Calu3 (cell line): ENCODE measurements at places on chromosomes 5 and 9. TPM values are rescaled to one million over a fixed set of nuclear protein-coding genes. Genes with fewer than 3 reads are reported as not detected.

DNA sequence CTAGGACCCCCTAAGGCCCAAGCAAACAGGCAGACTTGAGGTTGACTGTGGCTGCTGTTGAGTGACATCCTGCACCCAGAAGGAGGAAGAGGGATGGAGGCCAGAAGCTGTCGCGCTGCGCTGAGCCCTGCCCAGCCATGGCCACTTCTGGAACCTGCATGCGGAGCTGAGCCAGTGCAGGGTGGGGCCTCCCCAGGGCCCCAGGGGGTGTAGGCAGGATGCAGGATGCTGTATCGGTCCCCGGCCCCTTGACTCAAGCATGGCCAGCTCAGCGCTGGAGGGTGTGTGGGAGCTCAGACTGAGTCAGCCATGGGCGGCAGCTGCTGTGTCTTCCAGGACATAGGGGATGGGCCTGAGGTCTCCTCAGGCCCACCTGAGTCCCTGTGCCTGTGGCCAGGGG lies 26.9 kb downstream of the GLT6D1 start:
- no peak for DNase-seq

- DNase-seq = no peak
These were observed 34.1 kb downstream of the HMGXB3 start for GRCh38 chr5:150034662-150035061.

DNA sequence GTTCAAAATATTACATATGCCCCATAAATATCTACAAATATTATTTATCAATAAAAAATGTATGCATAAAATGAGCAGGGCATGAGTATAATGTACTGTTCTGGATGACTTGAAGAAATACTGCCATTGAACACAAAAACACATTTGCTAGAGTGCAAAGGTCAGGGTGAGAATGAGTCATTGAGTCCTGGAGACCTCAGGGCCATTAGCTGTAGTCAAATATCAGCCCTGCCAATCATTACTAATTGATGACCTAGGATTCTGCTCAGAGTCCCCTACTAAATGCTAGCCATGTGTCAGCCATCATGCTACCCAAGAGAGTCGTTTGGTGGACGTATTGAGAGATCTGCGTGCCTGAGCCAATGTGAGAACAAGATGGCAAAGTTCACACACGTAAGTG lies 80.3 kb upstream of the FAM169A start:
- no peak for DNase-seq

- DNase-seq = no peak
These were observed 204.5 kb downstream of the BRINP1 start for GRCh38 chr9:119164716-119165115.

DNA sequence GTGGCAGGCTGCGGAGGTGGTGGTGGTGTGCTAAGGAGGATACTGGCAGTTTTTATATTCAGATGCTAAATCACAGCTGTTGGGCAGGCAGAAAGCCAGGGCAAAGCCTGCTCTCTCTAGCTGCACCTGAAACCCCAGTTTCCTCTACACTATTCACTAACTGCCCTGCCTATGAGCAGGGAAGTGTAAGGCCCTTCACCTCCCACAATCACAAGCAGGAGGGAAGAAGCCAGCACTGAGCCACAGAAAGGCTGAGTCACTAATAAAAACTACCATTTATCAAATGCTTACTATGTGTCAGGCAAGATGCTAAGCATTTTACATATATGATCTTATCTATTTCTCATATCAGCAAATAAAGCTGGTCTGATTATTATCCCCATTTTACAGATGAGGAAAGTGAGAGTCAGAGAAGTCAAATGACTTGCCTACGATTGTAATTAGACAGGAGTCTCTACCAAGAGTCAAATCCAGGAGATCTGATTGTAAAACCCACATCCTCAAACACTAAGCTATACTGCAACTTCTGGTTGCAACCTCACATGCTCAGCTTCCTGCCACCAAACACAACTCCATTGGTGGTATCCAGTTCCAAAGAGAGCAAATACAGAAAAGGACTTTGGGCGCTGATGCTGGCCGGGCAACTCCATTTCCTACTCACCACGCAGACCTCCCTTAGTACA lies 17.7 kb upstream of the IL6ST start:
- no peak for DNase-seq

DNA sequence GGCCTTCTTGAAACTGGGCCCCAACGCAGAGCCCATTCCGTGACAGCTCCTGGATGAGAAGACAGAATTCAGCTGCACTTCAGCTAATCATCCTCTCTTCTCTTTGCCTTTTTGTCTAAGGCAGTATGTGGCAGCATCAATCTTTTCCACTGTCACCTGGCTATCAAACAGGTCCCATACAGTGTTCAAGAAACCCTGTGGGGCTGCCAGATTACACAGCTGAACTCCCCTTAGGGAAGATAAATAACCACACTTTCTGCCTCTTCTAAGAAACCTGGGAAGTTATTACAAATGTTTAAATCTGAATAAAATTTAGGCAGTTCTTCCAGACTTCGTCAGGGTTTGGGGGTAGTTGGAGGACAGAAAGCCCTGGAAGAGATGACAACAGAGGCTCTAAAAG lies 61.0 kb downstream of the SPEF2 start:
- DNase-seq = no peak

DNA sequence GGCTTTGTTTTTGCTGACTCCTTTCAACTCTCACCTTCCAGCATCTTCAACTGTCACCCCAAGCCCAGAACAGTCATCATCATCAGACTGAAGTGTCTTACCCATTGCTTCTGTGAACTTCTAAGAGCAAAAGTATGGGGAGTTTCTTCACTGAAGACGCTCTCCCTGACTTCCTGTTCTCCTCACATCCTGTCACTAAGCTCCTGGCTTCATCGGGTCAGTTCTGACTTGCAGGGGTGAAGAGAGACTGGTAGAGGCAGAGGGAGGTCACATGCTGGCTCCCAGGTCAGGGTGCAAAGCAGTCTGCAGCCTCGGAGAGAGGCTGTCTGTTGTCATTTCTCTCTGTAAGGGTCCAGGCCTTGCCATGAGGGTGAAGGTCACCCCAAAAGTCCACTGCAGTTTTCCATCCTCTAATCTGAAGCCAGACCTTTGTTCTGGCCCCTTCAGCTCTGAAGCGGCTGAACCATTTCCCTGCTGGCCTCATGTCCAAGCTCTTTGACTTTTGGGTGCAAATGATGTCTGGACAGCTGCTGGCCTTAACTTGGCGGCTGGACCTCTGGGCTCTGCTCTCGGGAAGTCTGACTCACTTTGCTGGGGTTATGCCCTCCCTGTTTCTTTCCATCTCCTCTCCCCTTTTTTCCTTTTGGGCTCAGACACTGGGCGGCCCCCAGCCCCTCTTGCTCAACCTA lies 305.0 kb downstream of the RAB3C start:
- no peak for DNase-seq

- DNase-seq = peak; percentile 22
These were observed 724 bp downstream of the SGTB start for GRCh38 chr5:65721050-65721719.

- DNase-seq = no peak
These were observed 164.7 kb downstream of the ADAMTSL1 start for GRCh38 chr9:18638371-18639249.

DNA sequence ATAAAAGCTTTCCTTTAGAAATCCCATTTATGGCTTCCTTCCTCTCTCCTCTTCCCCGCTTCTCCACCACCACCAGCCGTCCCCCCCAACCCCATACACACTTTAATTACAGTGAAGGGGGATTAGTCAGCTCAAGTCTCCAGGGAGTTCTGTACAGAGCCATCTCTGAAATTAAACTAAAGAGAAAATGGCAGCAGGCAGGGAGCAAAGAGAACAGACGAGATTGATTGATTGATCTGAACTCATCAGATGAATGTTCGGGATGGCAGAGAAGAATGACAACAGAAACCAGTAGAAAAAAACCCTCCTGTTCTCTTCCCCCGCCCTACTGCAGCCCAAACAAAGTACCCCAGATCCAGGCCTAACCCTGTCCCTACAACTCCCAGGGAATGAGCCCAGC lies 241.7 kb upstream of the PANK3 start:
- no peak for DNase-seq

DNA sequence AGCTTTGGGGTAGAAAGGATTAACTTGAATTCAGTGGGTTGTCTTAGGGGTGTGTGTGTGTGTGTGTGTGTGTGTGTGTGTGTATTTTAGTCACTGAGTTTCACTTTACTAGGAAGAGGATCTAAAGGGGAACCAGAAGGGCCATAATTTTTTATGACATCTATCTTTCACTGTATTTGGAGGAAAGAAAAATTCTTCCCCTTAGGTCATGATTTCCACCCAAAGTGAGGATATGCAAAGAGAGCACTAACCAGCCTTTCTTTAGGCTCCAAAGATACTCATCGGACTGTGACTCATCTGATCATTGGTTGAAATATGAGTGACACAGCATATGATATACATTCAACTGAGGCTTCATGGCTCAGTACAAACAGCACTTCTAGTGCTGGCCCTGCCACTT lies 75.2 kb upstream of the RASGRF2 start:
- DNase-seq = no peak

GRCh38 chr5:150498501-150498900 lies 9.4 kb upstream of the NDST1 start:
- no peak for DNase-seq

DNA sequence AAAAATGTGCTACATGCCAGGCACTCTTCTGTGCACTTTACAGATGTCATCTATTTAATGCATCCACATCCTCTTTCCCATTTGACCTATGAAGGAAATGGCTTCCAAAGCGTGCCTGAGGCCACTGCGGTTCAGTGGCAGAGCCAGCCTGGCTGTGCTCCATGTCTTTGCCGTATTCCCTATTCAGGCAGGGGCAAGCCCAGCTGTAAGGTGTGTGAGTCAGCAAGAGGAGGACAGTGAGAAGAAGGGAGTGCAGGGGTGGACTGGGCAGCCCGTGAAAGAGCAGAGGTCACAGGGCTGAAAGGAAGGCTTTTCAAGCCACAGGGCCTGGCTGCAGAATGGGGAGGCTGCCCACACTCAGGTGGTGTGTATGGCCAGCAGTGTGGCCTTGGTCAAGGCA lies 91.7 kb downstream of the HRH2 start:
- no peak for DNase-seq

- no peak for DNase-seq
These were observed 108.7 kb downstream of the IRX2 start for GRCh38 chr5:2642684-2643345.

- no peak for DNase-seq
These were observed 83.0 kb upstream of the JAK2 start for GRCh38 chr9:4902135-4902475.

GRCh38 chr9:37253377-37253937 lies 133.1 kb downstream of the ZCCHC7 start:
- DNase-seq = no peak

DNA sequence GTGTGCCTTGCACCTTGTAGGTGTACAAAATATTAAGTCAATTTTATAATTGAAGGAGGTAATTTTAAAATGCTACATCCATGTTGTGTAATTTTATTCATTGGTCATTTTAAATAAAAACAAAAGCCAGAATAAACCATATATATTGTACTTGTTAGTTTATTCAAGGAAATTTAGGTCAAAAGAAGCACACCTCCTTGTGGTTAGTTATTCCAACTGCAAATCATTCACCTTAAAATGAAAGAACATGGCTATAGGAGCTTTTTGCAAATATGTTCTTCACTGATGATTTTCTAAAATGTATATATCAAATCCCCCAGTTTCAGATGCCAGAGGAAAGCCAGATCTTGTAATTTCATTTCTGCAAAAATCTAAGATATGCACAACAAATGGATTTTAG lies 5.4 kb upstream of the MOCS2 start:
- DNase-seq = no peak

DNA sequence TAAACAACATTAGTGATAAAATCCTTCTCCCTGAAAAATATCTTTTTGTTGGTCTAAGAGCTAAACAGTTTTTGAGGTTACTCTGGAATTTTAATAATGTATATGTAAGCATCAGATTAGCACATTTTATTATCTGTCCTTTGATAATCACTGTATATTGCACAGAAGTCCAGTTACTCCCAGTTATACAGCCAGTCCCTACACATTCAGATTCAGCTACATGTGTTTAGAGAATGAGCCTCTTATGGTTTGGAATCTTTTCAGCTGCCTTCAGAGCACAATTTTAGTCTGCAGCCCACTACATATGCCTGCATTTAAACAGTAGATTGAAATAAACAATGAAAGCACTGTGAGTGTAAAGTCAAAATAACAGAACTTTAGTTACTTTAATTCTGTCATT lies 438.2 kb downstream of the ARHGEF28 start:
- no peak for DNase-seq

- no peak for DNase-seq
These were observed 59.3 kb downstream of the PAX5 start for GRCh38 chr9:36974731-36975130.

- no peak for DNase-seq
These were observed 42.3 kb upstream of the STRBP start for GRCh38 chr9:123310551-123311249.

GRCh38 chr5:179259731-179260323 lies 85.4 kb downstream of the ADAMTS2 start:
- no peak for DNase-seq

- DNase-seq = no peak
These were observed 20.6 kb upstream of the CMBL start for GRCh38 chr5:10328323-10328722.

GRCh38 chr5:91956738-91957137 lies 573.6 kb upstream of the ARRDC3 start:
- no peak for DNase-seq

- DNase-seq = no peak
These were observed 94.1 kb downstream of the GPR21 start for GRCh38 chr9:123127512-123128075.

- peak; percentile 46 for DNase-seq
These were observed 803 bp upstream of the CCNO start for GRCh38 chr5:55234121-55234700.

- DNase-seq = no peak
These were observed 24.1 kb upstream of the FLT4 start for GRCh38 chr5:180673371-180674089.

DNA sequence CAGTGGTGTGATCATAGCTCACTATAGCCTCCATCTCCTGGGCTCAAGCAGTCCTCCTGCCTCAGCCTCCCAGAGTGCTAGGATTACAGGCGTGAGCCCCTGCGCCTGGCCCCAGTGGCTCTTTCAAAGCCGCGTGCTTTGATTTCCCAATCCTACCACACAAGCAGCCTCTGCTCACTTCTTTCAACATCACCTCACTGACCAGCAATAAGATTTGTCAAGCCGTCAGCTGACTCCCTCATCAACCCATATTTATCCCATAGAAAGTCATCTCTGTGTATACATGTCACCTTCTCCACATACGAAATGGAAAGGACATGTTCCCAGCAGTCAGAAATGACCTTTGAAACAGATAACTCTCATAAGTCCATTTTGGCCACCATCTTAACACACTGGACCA lies 26.0 kb downstream of the SLC31A2 start:
- no peak for DNase-seq

GRCh38 chr5:10671041-10672008 lies 89.7 kb downstream of the DAP start:
- DNase-seq = no peak

The ESM1 gene
- total RNA-seq = not detected in 2 replicates

The HTR1A gene
- total RNA-seq = not detected in 2 replicates

The GLRA1 gene
- total RNA-seq = not detected in 2 replicates

The LCN2 gene
- 2,733 and 4,208 TPM in 2 replicates for total RNA-seq

The BAAT gene
- 10.2 and 18.6 TPM in 2 replicates for total RNA-seq

The GGTA1 gene
- total RNA-seq = not detected in 2 replicates

The SPINK7 gene
- total RNA-seq = not detected in 2 replicates

The ELOVL7 gene
- total RNA-seq = 40.5 and 42.7 TPM in 2 replicates

The PDE6A gene
- total RNA-seq = not detected in 2 replicates

The CMBL gene
- total RNA-seq = 12.9 and 17.0 TPM in 2 replicates
